ELF-1 (cell line): ENCODE measurements at places on chromosomes 7 and 10.

- no peak for DNase-seq
These were observed 5.1 kb downstream of the CCDC71L start for GRCh38 chr7:106655703-106656498.

- DNase-seq, result no peak
These were observed 70.8 kb downstream of the CHN2 start for GRCh38 chr7:29265208-29265923.

DNA sequence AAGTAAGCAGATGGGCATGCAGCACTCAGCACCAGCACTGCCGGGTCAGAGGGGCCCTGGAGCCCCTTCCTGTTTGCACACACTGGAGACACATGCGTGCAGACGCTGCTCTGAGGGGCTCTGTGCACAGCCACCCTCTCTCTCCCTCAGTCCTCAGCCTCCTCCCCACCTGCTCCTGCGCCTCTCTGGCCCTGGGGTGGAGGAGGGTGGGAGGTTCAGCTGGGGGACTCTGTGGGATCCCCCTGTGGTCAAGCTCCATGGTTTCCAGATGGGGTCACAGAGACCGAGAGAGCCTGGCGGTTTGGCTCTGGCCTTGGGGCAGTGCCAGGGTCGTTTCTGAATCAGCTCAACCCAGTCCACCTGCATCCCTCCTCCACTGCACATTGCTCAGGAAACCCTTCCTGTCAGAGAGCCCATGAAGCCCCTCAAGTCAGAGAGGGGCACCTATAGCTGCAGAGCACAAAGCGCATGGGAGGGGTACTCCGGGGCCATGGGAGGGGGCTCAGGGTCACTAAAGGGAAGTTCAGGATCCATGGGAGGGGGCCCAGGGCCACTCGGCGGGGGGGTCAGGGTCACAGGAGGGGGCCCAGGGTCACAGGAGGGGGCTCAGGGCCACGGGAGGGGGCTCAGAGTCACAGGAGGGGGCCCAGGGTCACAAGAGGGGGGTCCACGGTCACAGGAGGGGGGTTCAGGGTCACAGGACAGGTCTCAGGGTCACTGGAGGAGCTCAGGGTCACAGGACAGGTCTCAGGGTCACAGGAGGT lies 161.7 kb downstream of the ADARB2 start:
- no peak for DNase-seq

DNA sequence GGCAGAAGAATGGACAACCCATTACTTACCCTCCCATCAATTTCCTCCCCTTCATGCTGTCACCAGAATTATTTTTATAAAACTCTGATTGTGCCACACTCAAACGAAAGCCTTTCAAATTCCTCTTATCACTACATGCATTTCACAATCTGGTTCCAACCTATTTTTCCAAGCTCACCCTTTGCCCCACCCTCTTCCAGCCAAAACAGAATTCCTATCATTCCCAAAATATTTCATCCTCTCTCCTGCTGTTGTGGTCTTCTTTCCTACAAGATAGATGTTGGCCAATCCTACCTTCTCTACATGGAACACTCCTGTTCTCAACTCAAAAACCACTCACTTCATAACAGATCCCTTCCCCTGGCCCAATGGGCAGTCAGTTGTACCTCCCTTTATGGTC lies 111.5 kb downstream of the ELAPOR2 start:
- DNase-seq, result peak; percentile 43

DNA sequence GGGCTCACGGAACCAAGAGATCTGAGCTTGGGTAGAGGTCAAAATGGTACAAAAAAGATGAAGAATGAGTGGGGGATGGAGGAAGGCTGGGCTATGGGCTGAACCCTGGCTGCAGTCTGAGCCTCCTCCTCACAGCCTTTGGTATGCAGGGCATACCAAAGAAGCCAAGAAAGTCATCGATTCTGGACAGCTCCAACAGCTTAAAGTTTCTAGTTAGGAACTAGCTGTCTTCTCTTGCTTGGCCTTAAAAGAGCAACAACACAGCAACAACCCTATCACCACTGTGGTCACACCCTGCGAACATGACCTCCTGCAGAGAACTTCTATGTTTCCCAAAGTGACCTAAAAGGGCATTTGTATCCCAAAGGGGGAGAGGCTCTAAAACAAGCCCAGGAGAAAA lies 126.1 kb upstream of the EFCAB10 start:
- DNase-seq, result no peak

DNA sequence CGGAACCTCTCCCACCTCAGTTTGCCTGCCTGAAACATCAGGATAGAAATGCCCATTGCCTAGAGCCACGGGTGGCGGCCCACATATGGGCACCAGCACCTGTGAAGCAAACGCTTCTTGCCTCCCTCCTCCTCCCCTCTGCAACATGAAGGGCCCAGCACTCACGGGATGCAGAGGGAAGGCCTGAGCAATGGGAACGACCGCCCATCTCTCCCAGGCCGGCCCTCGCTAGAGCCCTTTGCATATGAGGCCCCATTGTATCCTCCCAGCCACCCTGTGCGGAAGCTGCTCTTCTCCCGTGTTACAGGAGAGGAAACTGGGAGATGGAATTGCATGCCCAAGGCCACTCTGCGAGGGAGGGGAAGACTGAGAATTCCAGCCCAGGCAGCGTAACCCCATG lies 88.2 kb downstream of the RGS10 start:
- DNase-seq, result peak; percentile 73

GRCh38 chr10:109418795-109419194 lies 504.5 kb downstream of the XPNPEP1 start:
- DNase-seq, result no peak

GRCh38 chr7:92840316-92840715 lies 3.9 kb upstream of the CDK6 start:
- DNase-seq, result no peak

DNA sequence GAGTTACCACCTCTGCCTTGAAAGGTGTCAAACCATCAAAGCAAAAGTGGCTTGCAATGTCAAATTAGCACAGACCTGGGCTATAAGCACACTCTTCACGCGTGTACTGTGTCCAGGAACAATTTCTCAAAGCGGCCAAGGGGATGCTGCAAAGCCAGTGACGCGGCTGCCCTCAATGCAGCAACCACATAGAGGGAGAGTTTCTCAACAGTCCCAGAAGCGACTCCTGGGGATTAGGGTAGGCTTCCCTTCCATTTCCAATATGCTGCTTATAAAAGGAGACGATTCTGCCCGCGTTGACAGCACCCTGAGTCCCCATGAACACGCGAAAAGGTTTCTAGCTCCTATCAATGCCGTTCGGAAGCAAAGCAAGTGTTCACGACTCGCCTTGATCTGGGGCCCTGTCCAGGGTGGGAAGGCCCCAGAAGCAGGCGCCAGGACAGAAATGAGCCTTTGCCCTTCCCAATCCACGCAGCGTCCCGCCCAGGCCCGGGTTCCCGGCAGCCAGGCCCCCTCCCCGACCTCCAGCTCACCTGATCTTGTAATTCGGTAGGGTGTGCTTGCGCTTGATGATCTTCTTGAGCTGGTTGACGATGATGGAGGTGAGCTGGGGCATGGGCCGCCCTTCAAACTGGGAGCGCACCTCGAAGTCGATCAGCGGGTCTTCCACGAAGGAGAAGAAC lies 1.3 kb downstream of the PDZD8 start:
- DNase-seq, result peak; percentile 41

DNA sequence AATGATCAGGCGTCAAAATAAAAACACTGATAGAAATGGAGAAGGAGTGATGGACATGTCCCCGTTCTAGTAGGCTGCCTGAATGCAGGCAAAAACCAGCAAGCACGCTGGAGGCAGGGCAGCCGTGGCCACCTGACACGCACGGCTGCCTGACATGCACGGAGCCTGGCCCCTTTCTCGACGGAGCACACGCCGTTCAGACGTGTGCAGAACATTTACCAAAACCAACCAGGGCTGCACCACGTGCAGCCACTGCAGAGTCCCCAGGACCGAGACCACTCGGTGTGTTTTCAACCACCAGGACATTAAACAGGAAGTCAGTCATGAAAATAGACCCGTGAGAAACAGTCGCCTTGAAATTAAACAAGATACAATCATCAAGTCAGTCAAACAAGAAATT lies 61.9 kb upstream of the NKX6-2 start:
- DNase-seq, result no peak

DNA sequence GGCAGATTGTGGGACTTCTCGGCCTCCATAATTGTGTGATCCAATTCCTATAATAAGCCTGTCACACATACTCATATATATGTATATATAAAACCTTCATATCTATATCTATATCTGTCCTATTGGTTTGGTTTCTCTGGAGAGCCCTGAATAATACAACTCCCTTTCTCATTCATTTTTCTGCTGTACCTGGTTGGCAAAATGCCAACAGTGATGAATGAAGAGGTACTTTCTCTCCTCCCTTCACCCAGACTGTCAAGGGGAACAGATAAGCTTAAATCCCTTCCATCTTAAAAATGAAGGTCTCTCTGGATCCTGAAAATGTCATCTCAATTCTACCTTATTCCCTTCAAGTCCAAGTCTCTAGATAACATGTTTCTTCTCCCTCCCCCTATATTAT lies 60.3 kb upstream of the FOXP2 start:
- no peak for DNase-seq

DNA sequence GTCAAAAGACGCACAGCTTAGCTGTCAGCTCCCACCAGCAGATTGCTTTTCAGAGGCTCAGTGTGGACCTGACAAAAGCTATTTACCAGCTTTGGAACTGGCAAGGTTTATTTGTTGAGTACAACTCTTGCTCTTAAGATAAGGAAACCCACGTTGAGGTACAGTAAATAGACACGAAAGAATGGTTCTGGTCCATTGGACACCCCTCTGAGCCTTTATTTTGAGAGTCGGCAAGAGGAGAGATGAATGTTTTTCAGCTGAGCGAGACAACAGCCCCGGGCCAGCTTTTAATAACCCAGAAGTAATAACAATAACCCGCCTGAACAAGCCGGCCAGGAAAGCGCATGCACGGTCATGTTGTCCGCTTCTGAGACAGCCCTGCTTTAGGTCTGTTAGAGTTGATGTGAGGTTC lies 49.0 kb downstream of the WNT2 start:
- DNase-seq, result no peak

- no peak for DNase-seq
These were observed 179 bp downstream of the PDE1C start for GRCh38 chr7:32070051-32070405.

DNA sequence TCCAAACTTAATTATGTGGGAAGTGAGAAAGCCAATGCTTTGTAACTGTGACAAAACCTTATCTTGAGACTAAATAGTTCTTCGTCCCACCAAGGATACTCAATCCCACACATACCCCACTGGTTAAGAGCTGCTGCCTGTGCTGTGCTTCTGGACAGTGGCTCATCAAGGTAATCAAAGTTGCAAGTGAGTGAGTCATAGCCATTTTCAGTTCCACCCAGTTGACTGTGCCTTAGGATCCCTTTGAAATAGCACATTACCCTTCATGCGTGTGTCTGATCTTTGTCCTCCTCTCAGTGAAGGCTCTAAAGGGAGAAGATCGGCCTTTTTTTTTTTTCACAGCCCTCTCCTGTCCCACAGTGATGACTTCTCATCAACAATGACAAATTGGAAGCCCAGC lies 706.0 kb upstream of the AUTS2 start:
- peak; percentile 40 for DNase-seq
